NCI-H1092 treated with DMSO at 0.1 percent for 48 hours (cell line): ENCODE measurements at places on chromosomes 5 and 9.

DNA sequence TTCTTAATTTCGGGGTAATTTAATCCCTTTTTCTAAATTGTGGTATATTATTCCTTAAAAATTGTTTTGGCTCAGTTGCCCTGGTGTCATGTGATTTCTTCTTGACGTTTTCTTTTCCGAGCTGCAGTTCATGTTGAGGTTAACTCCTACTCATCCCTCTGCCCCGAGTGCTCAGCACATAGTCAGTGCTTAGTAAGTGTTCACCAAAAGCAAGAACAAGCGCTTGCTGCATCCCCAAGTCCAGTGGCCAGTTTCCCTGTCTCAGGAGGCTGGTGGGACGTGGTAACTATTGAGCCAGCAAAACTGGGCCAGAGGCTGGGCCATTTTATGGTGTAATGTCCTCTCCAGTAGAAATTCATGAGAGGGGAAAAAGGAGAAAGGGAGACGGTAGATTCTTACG is 23.3 kb downstream of the TRIO start:
- no peak for DNase-seq

DNA sequence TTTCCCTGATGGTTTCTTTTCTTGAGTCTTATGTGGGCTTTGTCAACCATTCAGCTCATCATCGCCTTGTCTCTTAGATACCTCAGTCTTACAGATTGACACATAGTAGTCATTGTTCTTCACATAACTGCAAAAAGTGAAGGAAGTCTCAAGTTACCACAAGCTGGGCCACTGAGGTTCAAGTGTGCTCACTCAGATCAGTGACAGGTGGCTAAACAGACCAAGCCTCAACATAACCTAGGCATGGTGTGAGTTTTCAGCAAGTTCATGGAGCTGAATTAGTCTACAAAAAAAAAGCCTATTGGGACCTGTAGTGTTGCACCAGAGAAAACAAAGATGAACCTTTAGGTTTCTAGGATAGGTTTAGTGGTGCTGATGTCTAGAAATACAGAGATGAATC is 58.2 kb downstream of the RFK start:
- no peak for DNase-seq

DNA sequence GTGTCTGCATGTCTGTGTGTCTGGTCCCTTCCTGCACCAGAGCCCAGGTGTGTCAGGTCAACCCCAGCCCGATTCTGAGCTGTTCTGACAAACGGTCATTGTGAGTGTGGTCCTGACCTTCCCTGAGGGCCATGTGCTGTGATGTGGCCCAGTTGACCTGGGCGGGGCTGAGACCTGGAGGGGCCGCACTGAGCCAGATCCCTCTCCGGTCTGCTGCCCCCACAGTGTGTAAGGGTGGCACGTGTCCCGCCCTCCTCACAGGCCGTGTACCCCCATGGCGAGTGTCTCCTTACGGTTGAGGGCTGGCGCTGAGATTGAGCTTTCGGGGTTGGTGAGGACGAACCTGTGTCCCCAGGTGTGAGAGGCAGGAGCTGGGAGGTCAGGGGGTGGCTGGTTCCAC is 136.5 kb downstream of the MRPL36 start:
- no peak for DNase-seq

DNA sequence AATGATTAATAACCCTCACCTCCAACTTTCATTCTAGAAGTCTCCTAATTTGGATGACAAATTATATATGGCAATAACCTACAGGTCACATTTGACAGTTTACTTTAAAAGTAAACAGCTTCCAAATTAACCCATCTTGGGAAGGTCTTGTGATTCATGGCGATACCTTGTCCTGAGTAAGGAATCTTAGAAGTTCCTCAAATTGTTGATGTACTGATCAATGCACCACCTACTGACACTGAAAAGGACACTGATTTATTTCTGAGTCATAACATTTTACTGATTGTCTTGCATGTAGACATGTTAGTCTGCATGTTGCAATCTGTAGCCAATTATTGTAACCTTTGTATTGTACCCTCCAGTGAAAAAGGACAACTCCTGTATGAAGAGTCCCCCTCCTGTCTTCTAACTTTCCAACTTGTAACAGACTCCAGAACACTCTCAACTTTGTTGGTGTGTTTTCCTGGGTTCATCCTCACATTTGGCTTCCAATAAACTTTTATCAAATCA is 16.0 kb upstream of the SLC22A5 start:
- no peak for DNase-seq
